ENCODE measurements at places on chromosomes 6 and 20.

DNA sequence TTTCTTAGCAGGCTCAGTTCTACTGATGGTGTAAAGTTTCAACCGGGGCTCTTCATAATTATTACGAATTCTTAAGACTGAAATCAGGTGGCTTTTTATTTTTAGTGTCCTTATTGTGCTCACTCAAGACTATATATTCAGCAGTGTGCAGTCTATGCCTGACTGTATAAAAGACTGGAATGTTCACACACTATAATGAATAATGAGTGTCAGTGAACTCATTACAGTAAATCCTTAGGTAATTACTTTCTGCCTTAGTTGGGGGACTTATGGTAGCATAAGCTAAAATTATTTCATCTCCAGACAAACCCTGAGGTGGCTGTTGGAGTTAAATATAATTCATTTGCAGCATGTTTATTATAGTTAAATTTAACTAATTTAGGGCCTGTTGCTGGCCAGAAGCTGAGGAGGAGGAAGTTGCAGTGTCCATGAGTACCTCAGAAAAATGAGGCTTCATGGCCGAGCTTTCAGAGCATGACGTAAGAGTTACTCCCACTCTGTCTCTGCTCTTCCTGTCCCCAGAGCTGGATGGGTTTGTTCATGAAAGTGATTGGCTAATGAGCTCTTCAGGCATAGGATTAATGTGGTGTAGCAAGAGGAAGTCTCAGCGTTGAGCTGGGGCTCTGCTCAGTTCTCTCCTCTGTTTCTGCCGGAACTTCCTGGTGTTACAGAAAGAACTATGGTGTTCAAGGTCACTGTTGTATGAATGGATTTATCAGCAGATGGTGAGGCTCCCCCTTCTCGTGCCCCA, 335.7 kb downstream of the NRN1 start:
- DNase-seq = no peak

DNA sequence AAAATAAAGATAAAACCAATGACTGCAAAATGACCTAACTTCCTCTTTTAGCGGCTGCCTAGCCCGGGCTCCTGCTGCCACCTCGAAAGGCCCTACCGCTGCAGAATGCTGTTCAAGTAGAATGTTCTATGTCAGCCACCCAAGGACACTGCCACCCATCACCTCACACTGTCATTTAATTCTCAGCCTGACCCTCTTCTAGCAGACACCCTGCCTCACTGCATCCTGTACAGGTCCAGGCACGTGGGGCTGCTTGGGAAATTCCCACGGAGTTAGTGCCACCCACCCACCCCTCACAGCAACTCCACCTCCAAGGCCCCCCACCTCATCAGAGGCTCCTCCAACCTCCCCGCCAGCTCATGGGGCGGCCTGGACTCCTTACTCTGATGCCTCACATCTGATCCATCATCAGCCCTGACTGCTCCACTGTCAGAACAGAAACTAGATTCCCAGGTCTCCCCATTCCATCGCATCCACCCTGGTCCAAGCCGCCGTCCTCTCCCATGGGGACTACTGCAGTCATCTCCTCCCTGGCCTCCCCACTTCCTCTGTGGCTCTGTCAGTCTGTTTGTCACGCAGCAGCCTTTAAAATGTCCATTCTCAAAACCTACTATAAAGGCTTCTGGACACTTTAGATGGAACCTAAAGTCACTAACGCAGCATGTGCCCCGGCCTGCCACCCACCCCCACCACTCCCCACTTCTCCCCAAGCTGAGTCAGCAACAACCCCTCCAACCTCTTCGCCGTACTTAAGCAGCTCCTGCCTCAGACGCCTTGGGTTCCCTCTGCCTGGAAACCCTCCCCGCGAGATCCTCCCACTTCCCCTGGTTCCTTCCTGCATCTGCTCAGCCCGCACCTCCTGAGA, 17.0 kb downstream of the NFATC2 start:
- DNase-seq = no peak

DNA sequence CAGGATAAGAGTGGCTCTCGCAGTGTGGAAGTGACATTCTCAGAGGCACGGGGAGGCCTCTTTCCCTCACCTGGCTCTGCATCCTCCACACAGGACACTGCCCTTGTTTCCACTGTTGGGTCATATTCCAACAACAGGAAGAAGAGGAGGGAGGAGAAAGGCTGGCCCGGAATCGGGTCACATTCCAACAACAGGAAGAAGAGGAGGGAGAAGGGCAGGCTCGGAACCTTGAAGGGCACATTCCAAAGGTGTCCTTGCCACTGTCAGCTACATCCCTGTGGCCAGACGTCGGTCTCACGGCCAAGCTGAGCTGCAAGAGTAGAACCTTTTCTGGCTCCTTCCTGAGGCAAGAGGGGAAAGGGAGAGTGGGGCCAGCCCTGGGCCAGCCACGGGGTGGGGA, 25.4 kb downstream of the CHRNA4 start:
- DNase-seq = no peak

DNA sequence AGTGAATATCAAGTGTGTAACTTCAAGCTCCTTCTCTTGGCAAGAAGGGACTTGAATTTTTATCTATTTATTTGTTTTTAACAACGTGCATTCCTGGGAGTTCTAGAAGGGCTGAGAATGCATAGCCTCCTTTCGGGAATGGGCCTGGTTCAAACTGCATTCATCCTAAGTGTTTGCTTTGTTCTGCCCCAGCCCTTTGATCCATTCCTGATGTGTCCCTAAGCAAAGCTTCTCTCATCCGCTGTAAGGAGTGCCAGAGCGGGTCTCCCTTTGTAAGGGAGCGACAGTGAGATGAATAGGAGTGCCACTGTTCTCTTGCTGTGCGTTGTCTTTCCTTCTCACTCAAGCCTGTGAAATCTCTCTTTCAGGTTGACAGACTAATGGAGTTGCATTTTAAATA, 61.0 kb upstream of the VSTM2L start:
- DNase-seq = no peak

DNA sequence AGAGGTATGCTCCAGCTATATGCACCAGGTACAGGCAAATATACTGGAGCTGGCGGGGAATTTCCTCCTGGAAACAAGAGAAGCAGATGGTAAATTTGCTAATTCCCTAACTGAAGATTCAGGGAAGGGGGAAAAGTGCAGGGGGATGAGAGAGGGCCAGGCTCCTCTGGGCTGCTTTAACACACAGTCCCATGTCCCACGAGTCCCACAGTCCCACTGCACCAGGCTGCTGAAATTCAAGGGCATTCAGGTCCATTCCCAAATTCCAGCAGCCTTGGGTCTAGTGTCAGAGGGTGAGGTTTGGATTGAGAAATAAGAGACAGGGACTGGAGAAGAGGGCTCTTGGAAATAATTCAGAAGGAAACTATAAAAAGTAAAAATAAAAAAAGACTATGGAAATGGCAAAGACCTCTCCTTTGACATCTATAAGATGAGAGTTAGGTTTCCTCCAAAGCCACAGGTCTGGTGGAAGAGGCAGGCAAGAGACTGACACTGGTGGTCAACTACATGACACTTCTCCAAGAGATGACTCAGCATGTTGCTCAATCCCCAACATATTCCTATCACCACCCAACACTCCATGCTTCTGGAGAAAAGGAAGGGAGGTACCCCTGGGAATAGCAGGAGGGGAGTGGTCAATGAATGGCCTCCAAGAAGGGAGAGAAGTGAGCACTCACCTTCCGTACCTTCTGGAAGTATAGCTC, 69.2 kb downstream of the TRAM2 start:
- no peak for DNase-seq

DNA sequence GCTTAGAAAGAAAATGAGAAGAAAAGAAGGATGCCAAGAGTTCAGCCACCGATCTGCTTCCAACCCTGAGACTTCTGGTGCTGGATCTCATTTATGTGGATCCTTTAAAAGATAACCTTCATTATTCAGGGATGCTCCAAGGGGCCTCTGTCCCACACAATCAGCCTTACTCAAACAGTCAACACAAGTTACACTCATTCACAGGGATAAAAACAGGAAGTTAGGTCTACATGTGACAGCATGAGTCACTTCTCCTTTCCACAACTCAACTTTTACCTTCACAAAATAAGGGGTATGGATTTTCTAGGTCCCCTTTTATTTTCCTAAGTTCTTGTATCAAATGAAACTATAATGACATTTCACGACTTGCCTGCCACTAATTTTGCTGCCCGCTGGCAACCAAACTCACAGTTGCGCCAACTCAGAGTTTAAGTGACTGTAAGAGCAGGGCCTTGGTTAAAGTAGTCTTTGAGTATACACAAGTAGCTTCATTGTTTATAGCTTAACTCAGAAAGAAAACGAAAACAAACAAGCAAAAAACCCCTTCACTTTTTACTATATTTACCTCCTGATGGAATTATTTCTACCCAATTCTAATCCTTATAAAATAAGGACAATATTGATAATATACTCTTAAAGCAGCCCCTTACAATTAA, 278.8 kb upstream of the RUNX2 start:
- DNase-seq = no peak

- no peak for DNase-seq
Observed at GRCh38 chr6:150371356-150371755, 2.5 kb downstream of the IYD start.

GRCh38 chr6:132504757-132505156, 8.2 kb downstream of the STX7 start:
- DNase-seq = no peak

GRCh38 chr6:7468382-7469081, 72.9 kb upstream of the DSP start:
- no peak for DNase-seq

GRCh38 chr20:61924211-61924857, 141.3 kb downstream of the TAF4 start:
- DNase-seq = no peak

DNA sequence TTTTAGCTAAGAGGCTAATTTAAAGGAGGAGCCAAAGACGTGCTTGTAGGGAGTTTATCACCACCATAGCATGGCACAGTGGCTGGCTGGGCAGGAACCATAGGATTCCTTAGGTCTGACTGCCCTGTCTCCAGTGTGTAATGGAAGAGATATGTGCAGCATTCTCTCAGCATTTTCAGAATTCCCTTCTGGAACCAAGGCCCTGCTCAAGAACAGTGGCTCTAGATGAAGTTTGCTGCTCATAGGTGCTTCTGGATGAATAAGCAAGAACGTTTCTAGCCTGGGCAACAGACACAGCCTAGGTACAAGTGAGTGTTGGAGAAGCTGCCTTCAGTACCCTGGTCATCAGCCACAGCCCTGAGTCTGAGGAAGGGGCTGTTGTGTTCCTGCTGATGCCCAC, 69.1 kb downstream of the LCA5 start:
- no peak for DNase-seq

DNA sequence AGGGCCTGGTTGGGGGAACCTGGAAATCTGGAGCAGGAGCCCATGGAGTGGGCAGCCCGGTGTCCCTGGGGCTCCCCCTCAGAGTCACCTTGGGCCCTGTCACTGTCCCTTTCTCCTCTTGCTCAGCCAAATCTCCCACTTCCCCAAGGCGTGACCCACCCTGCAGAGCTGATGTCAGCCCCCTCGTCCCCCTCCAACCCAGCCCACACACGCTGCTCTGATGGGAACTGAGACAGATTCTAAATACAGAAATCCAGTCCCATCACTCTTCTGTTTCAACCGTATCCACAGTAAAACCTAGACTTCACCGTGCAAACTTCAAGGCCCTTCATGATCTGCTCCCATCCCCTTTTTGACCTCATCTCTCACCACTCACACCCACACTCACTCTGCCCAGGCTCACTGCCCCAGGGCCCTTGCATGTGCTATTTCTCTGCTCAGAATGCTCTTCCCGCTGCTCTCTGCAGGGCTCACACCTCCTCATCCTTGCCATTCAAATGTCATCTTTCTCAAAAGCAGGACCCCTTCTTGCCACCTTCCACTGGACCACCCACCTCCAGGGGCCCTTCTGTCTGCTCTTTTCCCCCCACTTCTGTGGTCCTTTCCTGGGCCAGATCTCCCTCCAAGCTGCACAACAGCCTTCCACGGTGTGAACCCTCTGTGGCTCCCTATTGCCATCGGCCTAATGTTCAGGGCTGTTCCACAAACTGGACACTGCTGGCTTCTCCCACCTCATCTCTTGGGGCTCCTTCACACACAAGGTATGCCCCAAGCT, 16.6 kb downstream of the TGM2 start:
- no peak for DNase-seq

DNA sequence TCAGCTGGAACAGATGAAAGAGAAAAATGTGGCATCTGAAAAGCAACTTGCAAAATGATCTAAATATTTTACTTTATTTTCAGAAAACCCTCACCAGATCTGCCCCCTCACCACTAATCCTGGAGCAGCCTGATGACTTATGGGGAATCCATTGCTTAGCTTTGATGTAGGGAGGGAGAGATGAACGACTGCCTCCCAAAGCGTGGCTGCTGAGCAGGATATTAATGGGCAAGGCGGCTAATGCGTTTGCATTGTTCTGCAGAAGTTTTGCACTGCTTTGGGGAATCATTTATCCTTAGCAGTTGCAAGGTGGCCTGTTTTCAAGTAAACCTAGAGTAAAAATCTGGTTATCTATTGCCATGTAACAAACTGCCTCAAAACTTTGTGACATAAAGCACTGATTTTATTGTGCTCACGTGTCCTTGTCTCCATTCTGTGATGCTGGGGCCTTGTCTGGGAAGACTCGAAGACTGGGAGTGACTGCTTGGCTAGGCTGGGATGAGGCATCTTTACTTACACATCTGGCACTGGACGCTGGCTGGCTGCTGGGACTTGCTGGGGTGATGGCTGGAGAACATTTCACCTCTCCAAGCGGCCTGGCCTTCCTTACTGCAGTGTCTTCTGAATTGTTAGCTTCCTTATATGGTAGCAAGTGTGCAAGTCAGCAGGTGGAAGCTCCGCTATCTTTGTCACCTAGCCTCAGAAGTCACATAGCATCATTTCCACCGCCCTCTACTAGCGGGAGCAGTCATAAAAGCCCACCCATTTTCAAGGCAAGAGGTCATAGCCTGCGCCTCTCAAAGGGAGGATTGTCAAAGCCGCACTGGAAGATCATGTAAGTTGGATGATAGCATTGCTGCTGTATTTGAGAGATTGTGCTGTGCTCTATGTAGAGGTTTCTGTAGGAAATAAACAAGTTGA, 313.2 kb downstream of the NRN1 start:
- no peak for DNase-seq

GRCh38 chr6:11133281-11133680, 21.8 kb upstream of the ERVFRD-1 start:
- no peak for DNase-seq

- no peak for DNase-seq
Observed at GRCh38 chr20:37567331-37567665, 39.6 kb upstream of the BLCAP start.

GRCh38 chr6:107066697-107067659, 39.0 kb downstream of the MTRES1 start:
- DNase-seq = no peak

DNA sequence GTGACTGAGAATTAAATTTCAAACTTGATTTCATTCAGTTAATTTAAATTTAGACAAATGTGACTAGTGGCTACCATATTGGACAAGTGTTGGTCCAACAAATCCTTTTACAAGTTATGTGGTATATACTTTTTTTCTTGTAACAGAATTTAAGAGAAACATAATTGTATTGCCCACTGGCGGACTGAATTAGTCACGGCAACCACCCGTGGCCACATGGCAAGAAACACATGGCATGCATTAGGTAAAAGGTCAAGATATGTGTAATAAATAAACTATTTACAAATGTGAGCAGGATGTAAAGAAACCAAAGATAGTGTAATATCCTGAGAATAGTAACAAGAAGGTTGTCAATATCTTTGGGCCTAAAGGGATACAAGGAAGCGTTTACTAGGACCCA, 91.2 kb downstream of the LCA5 start:
- no peak for DNase-seq

GRCh38 chr20:33015700-33016580, 8.4 kb downstream of the BPIFB2 start:
- no peak for DNase-seq

- DNase-seq = no peak
Observed at GRCh38 chr6:156687789-156688619, 89.2 kb upstream of the ARID1B start.

GRCh38 chr6:110180228-110181008, at the start of gene CDC40:
TSS of gene CDC40 (plus strand) at chr6:110180427. CDS start at chr6:110180445, 18 bp downstream.
- no peak for DNase-seq
